ENCODE measurements at places on chromosomes 2 and 18.

GRCh38 chr2:25000503-25001324, 29.0 kb upstream of the DNAJC27 start:
- no peak for DNase-seq

- DNase-seq = no peak
Measured at GRCh38 chr2:9463698-9464034, 10.7 kb upstream of the IAH1 start.

- DNase-seq = no peak
Measured at GRCh38 chr2:231050018-231050901, 6.4 kb upstream of the PSMD1 start.

DNA sequence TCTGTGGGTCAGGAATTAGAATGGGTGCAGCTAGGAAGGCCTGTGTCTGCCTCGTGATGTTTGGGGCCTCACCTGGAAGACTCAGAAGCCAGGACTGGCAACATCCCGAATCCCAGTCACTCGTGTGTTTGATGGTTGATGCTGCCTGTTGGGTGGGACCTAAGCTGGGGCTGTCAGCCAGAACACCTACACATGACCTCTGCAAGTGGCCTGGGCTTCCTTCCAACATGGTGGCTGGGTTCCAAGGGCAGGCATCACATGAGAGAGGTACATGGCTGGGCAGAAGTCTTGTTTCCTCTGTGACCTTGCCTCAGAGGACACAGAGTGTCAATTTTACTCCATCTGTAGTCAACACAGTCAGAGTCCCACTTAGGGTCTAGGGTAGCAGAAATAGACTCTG, 177.8 kb downstream of the GBX2 start:
- no peak for DNase-seq

GRCh38 chr2:151881342-151881741, 53.1 kb upstream of the ARL5A start:
- no peak for DNase-seq

DNA sequence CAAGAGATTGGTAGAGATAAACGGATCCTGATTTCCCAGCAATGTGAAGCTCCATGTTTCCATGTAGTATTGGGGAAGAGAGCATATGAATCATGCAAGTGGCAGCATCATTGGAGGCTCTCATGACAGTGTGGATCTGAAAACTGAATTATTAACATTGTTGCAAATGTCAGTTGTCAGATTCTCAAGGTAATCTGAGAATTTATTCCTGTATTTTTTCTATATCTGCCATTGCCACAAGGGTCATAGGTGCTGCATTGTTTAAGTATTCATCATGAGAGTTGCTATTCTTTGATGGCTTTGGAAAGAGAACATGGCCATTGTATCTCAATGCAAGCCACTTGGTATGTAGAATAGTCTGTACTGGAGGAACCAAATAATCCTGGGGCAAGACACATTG, 1217.0 kb upstream of the ZEB2 start:
- no peak for DNase-seq

- DNase-seq = no peak
Measured at GRCh38 chr2:190093793-190094192, 31.3 kb upstream of the MSTN start.
